Brain pericyte (primary cell): ENCODE measurements at places on chromosomes 5 and 9.

DNA sequence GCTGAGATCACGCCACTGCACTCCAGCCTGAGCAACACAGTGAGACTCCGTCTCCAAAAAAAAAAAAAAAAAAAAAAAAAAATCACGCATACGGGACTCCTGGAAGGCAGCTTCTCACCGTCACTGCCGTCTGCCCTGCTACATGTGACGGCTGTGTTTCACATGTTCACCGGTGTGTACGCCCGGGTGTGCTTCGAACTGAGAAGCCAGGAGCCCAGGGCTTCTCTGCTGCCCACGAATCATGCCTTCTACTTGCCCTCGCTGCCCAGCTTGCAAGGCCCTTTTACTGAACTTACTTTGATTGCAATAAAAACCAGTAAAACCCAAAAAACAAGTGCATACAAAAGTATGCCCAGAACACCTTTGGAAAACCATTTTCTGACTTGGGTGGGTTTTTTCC, 5.8 kb upstream of the NKD2 start:
- DNase-seq = no peak

- no peak for DNase-seq
Observed at GRCh38 chr9:126401107-126401506, 74.5 kb downstream of the MVB12B start.

DNA sequence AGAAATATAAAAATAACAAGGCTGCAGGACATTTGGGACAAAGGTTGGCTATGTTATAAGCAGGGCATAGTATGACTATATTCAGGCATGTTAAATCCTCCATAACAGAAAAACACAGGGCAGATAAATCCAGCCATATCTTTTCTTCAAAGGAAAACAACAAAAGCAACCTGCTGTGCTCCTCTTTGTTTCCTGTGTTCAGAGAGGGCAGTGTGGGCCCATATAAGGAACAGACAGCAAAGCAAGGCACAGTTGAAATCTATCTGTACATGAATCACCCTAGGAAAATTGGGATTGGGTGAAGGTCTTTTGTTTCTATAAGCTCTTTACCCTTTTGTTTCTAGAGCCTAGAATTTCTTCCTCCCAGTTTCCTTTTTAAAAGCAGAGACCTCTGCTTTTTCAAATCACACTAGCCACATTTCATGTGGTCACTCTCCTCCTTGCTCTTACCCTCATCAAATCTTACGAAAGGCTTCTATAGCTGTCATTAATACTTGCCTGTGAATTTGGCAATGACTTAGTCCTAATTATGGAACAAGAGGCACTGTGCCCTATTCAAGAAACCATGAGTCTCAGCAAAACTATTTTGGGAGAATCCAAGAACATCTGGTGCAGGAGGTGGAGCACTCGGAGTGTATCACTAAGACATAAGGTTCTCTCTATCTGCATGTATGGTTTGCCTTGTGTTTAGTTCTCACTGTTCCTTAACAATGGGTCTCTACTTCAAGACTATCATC, 1.8 kb downstream of the GZMA start:
- DNase-seq = no peak

- DNase-seq = no peak
Observed at GRCh38 chr5:128407944-128408343, 130.1 kb downstream of the FBN2 start.

DNA sequence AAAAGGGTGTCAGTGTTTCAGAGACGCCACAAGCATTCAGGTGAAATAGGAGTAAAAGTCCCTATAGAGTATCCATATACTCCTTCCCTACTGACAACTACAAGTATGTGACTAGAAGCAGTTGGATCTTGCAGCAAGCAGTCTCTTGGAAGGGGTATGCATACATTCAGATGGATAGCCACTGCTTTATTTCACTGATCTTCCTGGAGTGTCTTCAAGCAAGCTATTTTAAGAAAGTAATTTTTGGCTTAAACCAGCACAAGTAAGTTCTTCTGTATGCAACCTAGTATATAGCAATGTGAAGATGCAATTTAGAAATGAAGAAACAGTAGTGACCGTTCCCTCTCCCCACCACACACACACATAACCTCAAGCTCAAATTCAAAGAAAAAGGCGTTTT, 446.8 kb upstream of the CDH18 start:
- DNase-seq = no peak

DNA sequence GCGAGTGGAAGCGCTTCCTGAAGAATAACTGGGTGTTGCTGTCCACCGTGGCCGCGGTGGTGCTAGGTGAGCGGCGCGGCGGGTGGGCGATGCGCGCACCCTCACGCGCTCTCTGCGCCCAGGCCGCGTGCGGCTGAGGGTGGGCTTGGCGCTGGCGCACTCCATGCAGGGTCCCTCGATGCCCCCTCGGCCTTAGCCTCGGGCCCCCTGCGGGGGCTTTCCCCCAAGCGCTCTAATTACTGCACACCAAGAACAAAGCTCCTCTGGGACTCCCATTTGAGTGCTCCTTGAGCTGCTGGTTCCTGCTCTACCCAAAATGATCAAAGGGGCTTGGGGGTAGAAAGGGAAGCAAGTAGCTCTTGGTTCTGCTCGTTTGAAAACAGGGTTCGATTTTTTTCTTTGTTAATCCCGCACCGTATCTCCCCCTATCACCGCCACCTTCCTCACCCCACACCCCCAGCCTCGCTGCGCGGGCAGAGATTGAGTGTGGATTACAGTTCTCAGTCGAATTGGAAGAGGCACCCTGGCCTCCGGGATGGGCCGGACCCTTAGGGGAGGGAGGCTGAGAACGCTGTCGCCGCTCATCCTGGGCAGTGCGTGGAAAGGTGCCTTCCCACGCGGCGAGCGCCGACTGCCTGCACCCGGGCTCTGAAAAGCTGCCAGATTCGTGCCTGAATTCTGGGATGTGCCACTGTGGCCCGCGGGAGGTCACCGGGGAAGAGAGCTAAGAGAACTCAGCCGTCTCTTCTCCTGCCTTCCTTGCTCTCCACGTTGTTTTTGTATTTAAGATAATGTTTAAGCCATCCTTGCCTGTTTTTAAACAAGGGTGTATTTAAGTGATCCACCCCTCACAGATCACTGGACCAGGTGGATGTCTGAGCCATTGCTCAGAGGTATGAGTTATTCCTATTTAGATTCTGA, 697 bp downstream of the SLC1A1 start:
- no peak for DNase-seq

DNA sequence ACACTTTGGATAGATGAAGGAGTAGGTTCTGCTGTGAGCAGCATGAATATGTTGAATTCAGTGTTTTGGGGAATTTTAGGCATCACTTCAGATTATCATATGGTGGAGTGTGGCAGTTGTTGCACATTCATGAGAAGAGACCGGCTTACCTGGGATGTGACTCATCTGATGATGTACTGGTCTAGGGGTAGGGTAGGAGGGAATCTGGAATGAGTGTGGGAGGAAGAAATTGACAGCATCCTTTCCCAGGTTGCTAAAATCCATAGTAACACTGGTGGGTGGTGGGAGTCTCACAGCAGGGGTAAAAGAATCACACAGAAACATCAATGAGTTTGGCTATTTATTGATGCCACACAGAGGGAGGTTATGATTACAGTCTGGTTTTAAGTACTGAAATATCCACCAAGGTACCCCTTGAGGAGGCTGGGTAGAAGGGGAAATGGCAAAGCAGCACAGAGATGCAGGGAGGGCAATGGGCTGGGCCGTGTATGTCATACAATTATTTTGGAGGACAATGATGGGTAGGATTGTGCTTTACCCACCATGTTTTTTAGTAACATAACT, 82.5 kb downstream of the TARS1 start:
- no peak for DNase-seq

DNA sequence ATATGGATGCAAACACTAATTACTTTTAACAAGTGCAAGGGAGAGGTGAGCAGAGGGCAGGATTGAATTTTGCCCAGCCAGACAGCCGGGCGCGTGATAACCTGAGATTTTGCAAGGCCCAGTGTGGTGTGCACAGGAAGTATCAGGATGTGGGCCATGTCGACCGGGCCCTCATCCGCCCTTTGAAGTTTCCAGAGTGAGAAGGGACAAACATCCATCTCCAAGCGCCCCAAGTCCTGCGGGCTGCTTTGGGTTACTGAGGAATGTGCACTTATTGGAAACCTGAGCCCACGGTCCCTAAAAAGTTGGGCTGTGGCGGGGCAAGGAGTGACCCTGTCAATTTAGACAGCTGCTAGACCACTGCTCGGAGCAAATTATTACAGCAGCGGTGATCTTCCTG, 272.2 kb upstream of the IRX2 start:
- DNase-seq = no peak

DNA sequence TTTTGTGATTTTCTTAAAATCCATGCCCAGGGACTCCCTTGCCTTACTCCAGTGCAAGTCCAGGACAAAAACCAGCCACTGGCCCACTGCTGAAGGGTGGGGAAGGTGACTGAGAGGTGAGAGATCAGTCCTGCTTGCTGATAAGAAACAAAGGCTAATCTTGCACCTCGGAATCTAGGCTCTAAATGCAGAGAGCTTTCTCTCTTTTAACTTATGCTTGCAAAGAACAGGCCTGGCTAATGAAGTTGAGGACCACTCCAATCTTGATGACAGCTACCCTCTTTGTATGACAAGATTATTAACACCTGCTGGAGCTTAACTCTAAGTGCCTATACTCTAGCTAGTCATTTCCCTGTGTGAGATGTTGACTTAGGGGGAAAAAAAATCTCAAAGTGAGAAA, 8.8 kb downstream of the TLE1 start:
- DNase-seq = no peak

GRCh38 chr5:174624733-174625522, 99.5 kb upstream of the MSX2 start:
- no peak for DNase-seq

DNA sequence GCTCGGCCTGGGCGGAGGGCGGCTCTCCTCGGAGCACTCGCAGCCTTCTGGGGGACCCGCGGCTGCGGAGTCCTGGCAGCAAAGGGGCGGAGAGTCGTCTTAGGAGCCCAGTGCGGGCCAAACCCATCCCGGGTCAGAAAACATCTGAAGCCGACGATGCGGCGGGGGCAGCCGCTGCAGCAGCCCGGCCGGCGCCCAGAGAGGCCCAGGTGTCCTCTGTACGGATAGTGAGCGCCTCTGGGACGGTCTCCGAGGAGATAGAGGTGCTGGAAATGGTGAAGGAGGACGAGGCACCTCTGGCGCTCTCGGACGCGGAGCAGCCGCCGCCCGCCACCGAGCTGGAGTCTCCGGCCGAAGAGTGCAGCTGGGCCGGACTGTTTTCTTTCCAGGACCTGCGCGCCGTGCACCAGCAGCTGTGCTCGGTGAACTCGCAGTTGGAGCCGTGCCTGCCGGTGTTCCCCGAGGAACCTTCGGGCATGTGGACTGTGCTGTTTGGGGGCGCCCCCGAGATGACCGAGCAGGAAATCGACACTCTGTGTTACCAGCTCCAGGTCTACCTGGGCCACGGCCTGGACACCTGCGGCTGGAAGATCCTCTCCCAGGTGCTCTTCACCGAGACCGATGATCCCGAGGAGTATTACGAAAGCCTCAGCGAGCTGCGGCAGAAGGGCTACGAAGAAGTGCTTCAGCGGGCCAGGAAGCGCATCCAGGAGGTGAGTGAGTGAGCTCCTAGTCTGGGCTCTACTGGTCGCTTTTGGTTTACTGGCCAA, 1.2 kb downstream of the JMY start:
- DNase-seq = no peak

DNA sequence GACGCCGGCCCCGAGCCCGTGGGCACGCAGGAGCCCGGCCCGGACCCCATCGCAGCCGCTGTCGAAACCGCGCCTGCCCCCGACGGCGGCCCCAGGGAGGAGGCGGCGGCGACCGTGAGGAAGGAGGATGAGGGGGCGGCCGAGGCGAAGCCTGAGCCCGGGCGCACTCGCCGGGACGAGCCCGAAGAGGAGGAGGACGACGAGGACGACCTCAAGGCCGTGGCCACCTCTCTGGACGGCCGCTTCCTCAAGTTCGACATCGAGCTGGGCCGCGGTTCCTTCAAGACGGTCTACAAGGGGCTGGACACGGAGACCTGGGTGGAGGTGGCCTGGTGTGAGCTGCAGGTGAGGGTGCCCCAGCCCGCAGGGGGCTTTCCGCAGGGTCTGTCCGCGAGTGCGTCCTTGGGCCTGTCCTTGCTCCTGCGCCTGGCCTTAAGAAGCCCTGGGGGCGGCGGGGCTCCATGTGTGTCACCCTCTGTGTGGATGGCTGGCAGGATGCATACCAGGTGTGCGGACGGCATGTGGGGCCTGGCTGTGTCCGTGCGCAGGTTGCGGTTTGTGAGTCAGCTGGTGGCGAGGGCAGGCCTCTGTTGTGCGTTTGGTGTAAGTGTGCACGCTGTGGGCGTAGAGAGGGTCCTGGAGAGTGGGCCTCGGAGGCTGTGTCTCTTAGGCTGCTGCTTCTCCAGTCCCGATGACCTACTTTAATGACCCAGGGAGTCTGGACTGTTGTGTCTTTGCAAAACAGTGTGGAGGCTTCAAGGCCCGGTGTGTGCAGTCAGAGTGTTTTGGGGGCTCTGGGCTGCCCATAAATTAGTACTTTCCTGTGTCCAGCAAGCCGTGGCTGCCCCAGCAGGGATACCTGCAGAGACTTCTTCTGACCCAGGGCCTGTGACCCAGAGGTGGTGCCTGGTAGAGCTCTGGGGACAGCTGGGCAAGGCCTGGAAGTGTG, 1.6 kb downstream of the WNK2 start:
- no peak for DNase-seq

DNA sequence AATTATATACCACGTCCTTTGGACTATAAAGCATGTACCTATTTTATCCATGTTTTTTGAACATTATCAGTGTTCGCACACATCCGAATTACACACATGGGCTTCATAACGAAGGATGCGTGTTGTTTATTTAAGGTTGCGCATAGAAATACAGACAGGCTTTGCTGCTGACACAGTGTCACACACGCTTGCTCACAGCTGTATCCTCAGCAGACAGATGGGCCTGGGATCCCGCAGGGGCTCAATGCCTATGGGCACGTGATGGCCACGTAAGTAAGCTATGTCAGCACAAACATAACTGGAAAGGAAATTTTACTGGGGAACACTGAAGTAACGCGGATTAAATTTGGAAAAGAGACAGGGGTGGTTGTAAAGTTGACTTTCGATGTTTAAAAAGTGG, 76.6 kb downstream of the OTULIN start:
- DNase-seq = no peak

DNA sequence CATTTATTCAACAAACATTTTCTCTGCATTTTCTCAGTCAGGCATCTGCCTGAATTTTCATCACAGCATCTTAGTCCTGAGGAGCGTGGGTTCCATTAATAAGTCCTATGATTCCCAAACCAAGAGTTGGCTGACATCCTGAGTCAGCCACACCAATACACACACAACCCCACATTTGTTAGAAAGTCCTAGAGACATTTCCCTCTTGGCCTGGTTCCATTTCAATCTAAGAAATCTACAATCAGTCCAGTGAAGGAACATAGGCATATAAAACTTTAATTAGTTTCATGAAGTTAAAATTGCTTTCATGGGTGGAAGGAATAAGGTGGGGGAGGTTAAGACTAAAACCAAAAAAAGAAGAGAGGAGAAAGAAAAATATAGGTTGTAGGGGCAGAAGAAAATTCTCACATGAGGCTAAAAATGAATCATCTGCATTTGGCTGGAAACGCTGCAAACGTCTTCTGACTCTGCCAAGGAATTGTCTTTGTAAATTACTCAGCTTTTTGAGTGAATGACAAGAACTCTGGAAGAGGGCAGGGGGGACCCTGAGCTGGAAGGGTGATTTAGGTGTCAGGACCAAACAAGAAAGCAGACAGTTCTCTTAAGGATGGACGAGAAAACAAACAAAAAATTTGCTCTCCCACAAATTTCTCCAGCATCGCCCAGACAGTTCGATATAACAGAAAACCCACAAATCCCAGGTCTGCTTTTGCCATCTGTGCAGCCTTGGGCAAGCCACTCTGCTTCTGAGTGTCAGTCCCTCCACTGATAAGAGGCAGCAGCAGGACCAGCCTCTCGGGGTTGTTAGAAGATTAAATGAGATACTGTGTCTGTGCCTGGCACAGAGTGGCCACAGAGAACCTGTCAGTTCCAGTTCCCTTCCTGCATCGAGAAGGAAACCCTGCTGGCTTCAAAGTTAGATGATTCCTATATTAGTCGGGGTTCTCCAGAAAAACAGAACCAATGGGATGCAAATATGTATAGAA, 289.7 kb downstream of the CDK5RAP2 start:
- no peak for DNase-seq
